ENCODE measurements at places on chromosomes 1 and 21. TPM values are rescaled to one million over a fixed set of nuclear protein-coding genes. Genes with fewer than 3 reads are reported as not detected.

Gene TMEM61
- 0.33 TPM for total RNA-seq

Gene VPS45
- total RNA-seq: 17.5 TPM

Gene C1orf116
- total RNA-seq: 4.5 TPM

Gene KRTAP25-1
- not detected for total RNA-seq

Gene LAX1
- total RNA-seq: not detected

Gene ALX3
- not detected for total RNA-seq

Gene SPRR4
- total RNA-seq: not detected

Gene FCRL1
- not detected for total RNA-seq

Gene OR10J4
- total RNA-seq: not detected
